Stimulated activated naive B cell treated with anti-CD40 and anti-IgM and Interleukin-4, amounts not matched to agents 10 μg/mL and 1 μg/mL and 100 μg/mL, for 72 hours (primary cell): ENCODE measurements at places on chromosomes 12 and 14.

- no peak for DNase-seq
These were observed 24.7 kb upstream of the CSRNP2 start for GRCh38 chr12:51108136-51108535.

DNA sequence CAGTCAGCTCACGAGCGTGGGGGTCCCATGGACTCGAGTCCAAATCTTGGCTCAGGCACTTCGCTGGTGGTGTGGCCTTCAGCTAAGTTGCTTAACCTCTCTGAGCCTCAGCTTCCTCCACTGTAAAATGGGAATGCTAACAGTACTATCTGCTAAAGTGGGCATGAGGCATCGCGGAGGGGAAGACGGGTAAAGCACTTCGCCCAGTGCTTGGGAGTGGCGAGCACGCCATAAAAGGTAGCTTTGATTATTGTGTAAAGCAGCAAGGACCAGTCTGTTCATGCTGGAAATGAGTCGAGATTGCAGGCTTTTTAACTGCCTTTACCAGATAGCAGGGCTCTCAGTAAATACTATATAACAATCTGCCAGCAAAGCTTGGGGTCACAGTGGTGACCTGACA is 24.5 kb downstream of the HRK start:
- no peak for DNase-seq

DNA sequence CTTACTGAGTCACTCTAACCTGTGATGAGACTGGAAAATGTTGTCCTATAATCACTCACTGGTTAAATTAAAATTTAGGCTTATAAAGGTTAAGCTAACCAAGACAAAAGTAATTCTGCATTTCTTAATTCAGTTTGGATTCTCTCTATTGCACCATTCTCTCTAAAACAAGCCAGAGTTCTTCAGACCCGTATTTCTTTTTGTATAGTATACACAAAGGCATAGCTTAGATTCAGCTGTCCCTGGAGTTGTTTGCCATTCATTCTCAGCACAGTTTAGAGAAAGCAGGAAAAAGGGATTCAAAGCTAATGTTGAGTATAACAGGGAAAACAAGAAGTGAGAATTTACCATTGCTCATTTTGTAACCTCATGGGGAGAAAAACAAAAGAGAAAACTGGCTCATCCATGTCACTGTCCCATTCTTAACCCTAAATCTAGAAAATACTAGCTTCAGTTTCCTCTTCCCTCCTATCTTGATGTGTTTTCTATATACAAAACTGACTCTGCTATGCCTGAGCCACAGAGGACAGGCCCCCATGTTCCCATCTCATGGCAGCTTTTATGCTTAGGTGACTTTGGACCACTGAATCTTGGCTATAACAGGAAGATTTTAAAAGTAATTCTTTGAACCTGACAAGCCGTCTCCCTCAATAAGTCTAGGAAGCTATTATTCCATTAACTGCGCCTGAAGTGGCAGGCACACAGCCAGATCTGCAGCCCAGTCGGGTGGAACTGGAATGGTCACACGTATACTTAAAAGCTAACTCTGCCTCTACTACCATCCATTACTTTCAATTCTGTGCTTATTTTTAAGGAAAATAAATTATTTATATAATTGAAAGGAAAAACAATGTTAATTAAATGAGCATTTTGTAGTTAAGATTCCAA is 7.0 kb downstream of the AREL1 start:
- DNase-seq, result no peak

- DNase-seq, result peak; percentile 6
These were observed 10.2 kb upstream of the EDDM3B start for GRCh38 chr14:20757965-20758364.

DNA sequence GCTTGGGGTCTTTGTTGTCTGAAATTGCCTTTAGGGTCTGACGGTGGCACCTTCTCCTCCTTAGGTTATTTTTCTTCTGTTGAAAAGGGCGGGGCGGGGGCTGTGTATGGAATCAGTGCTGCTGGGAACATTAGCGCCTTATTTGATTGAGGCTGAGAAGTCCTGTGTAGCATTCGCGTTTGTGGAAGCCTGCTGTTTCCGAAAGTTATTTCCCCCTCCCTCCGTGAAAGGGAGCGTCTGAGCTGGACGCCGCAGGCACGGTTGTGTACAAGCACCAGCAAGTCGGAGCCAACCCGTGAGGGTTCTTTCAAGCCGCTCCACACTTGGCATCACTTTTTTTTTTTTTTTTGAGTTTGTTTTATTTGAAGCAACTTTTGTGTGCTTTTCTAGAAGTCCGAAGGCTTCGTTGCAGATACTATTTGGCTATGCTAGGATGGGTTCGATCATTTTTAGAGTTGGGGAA is 1.1 kb downstream of the SYNE2 start:
- peak; percentile 15 for DNase-seq

DNA sequence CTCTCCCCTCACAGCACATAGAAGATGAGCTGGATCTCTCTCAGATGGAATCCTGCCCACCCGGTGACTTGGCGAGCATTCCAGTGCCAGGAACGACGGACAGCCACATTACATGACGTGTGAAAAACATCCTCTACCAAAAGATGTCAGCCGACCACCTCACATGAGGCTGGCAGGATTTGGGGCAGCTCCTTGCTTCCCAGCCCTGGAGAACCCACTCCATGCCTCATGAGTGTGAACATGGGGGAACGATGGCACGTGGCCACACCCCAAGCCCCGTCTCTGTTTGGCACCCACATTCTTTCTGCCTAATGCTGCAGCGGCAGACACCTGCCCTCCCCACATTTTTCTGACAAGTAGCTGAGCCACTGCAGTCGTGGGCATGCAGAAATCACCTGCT is 202.5 kb downstream of the CALM1 start:
- DNase-seq, result no peak

- no peak for DNase-seq
These were observed 75.1 kb downstream of the IRF2BPL start for GRCh38 chr14:76953311-76953945.

DNA sequence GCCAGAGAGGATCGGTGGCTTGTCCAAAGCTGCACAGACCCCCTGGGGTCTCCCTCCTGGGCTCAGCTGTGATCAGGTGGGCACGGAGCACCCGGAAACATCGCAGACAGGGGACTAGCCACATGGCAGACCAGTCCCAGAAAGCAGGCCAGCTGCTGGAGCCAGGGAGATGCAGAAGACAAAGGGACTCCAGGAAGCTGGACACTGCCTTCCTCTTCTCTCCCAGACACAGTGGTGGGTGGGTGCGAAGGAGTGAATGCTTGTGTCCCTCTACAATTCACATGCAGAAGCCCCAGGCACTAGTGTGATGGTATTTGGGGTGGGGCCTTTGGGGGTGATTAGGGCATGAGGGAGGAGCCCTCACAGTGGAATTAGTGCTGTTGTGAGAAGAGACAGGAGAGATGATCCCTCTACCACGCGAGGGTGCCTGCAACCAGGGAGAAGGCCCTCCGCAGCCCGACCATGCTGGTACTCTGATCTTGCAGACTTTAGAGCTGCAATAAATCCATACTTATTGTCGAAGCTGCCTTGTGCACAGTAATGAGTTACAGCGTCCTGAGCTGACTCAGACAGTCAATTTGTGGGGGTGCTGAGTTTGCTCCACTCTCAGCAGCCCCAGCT is 95.2 kb downstream of the CALM1 start:
- DNase-seq, result no peak

DNA sequence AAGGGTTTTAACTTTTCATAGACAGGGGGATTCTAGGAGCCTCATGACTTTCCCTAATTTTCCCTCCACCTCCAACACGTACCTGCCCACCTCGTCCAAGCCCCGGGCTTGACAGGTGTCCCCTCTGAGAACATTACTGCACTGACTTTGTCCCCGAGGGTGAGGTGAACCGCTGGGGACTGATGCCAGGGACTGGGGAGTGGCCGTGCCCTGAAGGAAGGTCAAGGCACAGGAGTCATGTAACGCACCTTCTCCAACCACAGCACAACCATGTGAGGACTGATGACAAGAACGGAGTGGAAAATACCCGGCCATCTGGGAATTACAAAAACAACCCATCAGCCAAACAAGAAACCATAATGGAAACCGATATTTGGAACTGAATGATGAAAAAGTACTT is 214.7 kb upstream of the C14orf180 start:
- DNase-seq, result no peak

- no peak for DNase-seq
These were observed 55.3 kb downstream of the STAB2 start for GRCh38 chr12:103642240-103642864.

DNA sequence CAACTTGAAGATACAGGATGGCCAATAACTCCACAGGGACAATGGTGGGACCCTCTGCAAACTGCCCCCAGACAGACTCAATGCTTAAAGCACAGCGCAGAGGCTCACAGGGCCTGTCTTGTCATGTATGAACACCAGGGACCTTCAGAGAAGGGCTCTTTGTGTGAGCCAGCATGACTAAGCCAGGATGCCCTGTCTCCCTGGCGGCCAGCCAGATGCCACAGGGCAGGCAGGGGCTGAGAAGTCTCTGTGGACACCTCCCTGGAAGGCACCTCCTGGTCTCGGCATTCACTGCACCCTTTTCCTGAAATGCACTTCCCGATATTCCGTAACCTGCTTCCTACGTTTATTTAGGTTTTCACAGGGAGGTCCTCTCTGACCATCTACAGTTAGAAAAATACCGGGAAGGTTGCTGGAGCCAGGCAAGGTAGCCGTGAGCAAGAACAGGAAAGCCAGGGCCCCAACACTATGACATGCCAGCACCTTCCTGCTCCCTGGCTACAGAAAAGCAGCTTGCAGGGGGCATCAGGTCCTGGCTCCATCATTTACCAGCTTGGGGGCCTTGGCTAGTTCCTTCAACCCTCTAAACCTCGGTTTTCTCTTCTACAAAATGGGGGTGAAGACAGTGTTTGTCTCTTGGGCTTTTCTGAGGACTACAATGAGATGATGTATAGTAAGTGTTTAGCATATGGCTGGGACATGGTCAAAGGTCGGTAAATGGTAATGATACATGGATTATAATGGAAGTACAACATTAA is 65.0 kb downstream of the PITPNM2 start:
- no peak for DNase-seq

GRCh38 chr12:62581288-62582064 is 114.8 kb downstream of the MON2 start:
- DNase-seq, result no peak

DNA sequence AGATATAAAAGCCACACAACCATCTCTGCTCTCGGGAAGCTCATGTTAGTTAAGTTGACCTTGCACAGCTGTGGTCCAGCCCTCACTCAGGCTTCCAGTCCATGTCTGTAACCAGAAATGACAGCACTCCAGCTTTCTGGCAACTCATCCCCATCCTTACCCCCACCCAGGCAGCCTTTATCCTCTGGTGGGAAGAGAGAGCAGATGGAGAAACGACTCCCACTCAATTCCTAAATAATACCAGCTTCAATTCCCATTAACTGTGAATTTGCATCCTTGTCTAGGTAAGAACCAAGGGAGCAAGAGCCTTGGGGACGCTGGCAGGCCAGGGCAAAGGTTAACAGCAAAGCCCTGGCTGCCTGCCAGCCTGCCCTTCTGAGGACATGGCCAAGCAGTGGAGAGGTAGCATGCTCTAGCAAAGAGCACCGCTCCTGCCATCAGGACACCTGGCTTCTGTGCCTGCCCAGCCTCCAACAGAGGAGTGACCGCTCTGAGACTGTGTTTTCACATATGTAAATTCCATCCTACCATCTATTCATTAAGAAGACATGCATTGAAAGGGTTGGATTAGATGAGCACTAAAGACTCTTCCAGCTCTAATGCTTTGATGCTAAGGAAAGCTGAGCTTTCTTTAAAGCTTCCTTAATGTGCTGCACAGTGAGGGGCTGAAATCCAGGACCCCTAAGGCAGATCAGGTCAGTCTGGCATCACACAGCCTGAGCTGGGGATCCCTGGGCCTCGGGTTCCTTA is 236.1 kb downstream of the GRIN2B start:
- no peak for DNase-seq

DNA sequence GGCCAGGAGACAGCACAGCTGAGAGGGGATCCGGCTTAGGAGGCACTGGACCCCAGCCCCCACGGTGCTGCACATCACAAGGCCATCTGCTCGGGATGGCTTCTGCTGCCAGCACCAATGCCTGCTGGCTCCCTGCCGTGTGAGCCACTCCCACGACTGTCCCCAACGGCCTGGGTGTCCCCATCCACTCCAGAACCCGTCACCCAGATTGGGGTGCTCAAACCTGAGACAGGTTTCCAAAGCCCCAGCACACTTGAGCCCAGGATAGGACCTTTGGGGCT is 102.4 kb downstream of the RFLNA start:
- no peak for DNase-seq

DNA sequence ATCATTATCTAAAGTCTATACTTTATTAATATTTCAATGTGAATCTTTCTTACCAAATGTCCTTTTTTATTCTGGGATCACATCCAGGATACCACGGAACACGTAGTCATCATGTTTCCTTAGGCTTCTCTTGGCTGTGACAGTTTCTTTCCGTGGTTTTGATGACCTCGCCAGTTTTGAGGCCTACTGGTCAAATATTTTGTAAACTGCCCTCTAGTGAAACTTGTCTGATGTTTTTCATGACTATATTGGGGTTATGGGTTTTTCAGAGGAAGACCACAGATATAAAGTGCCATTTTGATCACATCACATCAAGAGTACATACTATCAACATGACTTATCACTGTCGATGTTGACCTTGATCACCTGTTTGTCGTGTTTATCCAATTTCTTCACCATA is 14.1 kb upstream of the SERPINA6 start:
- no peak for DNase-seq

GRCh38 chr12:93002293-93003054 is 73.4 kb upstream of the EEA1 start:
- no peak for DNase-seq
